ENCODE measurements at places on chromosomes 7 and 10. TPM values are rescaled to one million over a fixed set of nuclear protein-coding genes. Genes with fewer than 3 reads are reported as not detected.

KCTD7 gene
- total RNA-seq = 9.0 TPM

SH3PXD2A gene
- 54.0 TPM for total RNA-seq

MINDY3 gene
- total RNA-seq = 21.8 TPM

RBM48 gene
- 7.5 TPM for total RNA-seq

PDE6C gene
- total RNA-seq = not detected

AGR2 gene
- total RNA-seq = not detected

UCN3 gene
- not detected for total RNA-seq

SFRP4 gene
- 2.6 TPM for total RNA-seq

GBX1 gene
- total RNA-seq = not detected

MLXIPL gene
- 0.34 TPM for total RNA-seq

GOLGA7B gene
- not detected for total RNA-seq

HSPA12A gene
- 8.4 TPM for total RNA-seq

RSU1 gene
- total RNA-seq = 81.7 TPM
